ENCODE measurements at places on chromosomes 11 and 22.

DNA sequence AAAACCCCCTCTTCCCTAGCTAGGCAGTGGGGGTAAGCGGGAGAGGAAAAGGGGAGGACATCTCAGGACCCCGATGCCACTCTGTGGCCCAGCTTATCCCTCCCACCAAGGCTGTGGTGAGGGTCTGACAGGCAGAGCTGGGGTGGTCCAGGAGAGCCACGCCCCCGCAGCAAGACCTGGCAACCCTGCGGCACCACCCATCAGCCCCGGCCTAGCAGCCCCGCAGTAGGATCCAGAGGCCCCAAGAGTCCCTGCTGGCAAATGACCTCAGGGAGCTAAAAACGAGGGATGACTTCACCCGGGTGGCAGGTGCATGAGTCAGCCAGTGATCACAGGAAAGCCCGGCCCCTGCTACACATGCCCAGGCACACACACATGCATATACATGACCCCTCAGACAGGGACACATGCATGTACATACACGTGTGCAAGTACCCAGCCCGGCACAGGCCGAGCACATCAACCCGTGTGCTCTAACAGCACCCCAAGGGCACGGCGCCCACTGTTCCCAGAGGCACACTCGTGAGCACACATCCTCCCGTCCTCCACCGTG is 32.3 kb downstream of the ARVCF start:
- no peak for DNase-seq

- no peak for DNase-seq
Observed at GRCh38 chr11:111330234-111330893, 32.0 kb downstream of the POU2AF3 start.

DNA sequence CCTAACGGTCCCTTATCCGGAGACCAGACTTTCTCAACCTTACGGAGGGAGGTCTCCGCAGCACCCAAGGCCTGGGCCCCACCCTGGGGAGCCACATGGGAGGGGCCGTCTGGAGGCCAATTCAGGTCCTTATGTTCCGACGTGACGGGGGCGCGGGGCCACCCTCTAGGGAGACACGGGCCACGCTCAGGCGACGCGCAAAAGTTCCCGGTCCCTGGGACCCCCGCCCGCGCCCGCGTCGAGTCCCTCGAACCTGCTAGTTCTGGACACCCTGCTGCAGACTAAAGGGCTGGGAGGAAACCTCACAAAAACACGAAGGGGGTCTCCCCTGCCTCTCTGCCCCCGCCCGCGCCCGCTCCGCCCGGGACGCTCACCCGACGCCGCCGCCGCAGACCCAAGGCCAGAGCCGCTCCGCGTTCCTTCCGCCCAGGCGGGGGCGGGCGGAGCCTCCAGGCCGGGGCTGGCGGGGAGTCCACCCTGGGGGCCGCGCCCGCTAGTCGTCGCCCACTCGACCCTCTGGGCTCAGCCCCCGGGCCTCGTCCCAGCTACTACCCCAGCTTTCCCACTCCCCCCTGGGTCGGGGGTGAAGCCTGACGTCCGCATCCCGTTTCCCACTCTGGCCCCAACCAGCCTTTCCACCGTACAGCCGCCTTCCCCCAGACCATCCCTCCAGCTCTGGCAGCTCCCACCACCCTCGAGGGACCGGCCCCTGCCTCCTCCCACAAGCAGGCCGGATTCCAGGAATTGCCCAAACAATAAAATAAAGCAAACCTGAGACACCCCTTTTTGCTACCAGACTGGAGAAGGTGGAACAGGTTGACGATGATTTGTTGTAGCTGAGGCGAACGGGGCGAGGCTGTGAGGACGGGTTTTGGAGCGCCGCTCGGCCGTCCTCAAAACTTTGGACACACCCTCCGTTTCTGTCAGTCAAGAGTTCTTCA is 2.7 kb downstream of the RNH1 start:
- DNase-seq = no peak

DNA sequence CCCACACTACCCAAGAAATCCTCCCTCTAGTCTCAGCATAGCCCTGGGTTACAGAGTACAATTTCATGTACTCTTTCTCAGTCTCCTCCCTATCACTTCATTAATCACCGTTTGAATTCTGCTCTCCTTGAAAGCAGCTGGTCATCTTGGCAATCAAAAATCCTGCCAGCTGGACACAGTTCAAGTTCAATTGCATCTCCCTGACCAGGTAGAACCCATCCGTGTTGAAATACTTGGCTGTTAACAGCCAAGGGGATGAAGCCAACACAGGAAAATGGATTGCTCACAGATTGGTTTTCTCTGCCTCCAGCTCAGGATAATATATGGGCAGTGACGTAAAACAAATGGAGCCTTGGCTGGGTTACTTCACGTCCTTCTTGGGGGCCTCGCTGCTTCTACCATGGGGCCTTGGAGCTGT is 55.1 kb upstream of the GRK3 start:
- DNase-seq = no peak

- DNase-seq = no peak
Observed at GRCh38 chr11:113213549-113213948, 100.8 kb upstream of the TTC12 start.

DNA sequence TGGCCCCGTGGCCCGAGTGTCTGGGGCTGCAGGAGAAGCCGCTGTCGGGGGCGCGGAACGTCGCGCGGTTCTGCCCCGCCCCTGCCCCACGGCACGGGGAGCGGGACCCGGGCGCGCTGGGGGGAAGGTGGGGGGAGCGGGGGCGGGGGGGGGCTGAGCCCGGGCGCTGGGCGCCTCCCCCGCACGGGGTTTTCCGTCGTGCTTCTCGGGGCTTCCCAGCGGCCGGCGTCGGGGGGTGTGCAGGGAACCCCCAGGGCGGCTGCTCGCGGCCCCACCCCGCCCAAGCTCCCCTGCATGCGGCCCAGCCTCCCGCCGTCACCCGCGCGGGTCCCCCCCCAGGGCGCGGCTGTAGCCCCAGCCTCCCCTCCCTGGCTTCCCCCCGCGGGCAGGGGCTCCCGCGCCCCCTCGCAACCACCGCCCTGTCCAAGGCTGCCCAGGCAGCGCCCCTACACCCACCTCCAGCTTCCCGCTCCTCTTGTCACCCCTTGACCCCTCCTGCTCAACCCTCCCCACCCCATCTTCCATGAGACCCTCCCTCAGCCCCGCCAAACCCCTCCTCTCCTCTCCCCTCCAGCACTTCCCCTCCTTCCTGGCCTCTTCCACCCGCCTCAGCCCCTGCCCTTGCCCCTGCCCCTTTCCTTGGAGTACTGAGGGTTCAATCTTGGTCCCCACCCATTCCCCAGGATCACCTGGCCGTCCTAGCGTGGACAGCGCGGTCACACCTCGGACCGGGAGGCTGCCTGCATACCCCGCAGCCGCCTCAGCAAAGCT is 1.7 kb downstream of the IL17REL start:
- no peak for DNase-seq

DNA sequence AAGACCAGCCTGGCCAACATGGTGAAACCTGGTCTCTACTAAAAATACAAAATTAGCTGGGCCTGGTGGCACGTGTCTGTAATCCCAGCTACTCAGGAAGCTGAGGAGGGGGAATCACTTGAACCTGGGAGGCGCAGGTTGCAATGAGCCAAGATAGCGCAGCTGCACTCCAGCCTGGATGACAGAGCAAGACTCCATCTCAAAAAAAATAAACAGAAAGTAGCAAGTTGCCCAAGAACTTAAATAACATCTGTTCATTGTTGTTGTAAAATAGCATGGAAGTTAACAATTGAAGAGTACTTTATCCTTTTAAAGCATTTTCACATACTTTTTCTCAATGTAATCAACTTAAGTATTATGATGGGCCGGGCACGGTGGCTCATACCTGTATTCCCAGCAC is 5.7 kb downstream of the AMBRA1 start:
- DNase-seq = no peak
